ENCODE measurements at places on chromosomes 6 and 20.

DNA sequence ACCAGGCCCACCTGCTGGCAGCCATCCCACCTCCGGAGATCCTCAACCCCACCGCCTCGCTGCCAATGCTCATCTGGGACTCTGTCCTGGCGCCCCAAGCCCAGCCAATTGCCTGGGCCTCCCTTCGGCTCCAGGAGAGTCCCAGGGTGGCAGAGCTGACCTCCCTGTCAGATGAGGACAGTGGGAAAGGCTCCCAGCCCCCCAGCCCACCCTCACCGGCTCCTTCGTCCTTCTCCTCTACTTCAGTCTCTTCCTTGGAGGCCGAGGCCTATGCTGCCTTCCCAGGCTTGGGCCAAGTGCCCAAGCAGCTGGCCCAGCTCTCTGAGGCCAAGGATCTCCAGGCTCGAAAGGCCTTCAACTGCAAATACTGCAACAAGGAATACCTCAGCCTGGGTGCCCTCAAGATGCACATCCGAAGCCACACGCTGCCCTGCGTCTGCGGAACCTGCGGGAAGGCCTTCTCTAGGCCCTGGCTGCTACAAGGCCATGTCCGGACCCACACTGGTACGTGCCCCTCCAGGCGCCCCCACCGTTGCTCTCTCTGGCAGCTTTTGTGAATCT lies 1.1 kb downstream of the SNAI1 start:
- DNase-seq, result no peak

GRCh38 chr6:110589865-110590513 lies 113.6 kb upstream of the SLC22A16 start:
- DNase-seq, result no peak

DNA sequence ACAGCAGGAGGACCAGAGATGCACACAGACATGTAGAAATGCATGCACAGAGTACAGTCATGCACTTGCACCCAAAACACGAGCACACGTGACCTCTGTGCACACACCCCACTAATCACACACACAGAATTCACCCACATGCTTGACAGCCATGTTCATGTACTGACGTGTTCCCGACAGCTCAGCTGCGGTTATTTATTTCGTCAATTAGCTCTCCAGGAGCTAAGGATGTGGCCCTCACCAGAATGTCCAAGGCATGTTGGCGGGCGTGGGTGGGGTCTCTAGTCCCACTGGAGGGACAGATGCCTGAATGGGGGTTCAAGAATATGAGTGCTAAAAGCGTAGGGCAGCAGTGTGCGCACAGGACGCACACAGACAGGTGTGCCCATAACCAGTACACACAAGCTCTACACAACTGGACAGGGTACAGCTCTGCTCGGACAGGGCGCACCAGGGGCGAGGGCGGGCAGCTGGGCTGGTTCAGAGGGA lies 571 bp upstream of the PRPF6 start:
- no peak for DNase-seq

DNA sequence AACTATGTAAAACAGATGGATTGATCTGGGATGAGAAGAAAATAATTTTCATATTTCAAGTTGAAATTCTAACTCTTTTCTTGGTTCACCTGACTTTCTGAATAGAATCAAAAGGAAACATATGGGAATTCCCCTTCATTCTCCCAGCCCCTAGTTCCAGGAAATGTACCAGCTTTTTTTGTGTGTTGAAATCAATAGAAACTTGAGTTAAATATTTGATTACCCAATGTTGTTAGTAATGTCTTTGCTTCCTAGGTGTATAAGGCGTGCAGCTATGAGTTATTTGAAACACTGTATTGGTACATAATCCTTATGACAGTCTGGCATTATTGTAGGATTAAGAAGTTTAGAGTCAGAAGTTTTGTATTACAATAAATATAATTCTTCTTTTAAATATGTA lies 21.5 kb downstream of the VNN2 start:
- no peak for DNase-seq

DNA sequence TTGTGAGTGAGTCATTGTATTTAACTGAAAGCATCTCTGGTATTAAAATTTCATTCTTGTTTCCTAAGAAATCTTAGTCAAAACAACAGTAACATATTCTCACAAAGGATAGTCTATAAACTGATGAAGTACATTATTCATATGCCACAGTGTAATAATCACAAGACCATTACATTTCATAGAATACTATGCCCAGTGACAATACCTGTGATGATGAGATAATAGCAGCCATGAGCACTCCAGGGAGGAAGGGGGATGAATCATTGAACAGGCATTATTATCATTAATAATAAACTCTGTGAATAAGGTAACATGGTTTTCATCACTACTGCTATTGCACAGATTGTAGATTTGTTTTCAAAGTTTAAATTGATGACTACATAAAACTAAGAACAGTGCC lies 667.9 kb downstream of the EPM2A start:
- DNase-seq, result no peak

- DNase-seq, result peak; percentile 49
Measured at GRCh38 chr20:22921595-22922421, 113.3 kb upstream of the SSTR4 start.

DNA sequence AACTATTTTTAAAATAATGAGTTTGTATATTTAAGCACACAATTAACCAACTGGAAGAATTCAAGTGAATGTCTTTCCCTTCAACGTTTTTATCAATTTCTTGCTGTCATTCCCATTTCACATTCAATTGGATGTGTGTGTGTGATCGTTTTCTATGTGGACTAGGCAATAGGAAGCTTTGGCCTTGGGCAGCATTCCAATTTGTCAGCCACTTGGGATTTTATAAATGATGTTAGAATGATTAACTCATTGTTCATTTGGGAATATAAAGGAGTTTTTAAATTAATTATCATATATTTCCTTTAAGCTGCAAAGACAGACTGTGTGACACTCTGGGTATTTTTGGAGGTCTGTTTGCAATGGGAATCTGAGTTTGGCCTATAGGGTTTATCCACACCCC lies 162.4 kb downstream of the COL9A1 start:
- no peak for DNase-seq

DNA sequence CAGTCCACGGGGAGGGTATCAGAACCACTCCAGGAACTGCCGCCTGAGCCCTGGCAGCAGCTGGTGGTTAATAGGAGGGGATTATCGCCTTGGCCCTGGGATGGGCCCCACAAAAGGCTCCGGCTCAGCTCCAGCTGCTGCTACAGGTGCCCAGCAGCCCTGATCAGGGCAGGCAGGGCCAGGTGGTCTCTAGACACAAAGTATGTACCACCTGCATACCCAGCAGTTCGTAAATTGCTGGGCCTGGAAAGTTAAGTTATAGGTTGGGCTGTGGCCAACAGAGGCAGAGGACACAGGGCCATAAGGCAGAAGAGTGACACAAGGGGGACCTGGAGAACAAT lies 35.1 kb downstream of the RRBP1 start:
- no peak for DNase-seq

DNA sequence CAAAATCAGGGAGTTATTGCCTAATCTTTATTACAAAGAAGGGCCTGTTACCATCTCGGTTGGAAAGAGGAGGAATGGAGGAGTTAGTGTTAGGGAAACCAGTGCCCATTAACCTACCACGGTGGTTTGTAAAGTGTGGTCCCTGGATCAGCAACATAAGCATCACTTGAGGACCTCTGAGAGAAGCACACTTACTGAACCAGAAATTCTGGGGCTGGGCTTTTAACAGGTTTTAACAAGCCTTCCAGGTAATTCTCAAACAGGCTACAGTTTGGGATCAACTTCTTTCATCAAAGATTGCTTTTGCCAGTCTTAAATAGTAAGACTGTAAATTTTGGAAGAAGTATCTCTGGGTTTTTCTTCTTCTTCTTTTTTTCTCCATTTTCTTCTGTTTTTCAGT lies 329.5 kb upstream of the JAG1 start:
- no peak for DNase-seq

DNA sequence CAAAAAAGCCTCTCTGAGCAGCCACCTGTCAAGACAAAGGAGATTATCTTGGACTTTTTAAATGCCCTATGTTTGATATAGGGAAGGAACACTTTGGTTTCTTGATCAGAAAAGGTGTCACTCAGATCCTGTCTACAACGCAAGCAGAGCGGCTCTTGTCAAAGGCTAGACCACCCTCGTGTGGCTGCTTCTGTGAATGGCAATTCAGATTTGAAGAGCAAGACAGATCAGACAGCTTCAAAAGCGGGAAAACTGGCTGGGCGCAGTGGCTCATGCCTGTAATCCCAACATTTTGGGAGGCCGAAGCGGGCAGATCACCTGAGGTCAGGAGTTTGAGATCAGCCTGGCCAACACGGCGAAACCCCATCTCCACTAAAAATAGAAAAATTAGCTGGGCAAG lies 10.1 kb upstream of the NXT1 start:
- no peak for DNase-seq

GRCh38 chr20:49674383-49675352 lies 39.0 kb downstream of the B4GALT5 start:
- DNase-seq, result no peak

- no peak for DNase-seq
Measured at GRCh38 chr20:37375227-37375626, 29.3 kb downstream of the SRC start.

DNA sequence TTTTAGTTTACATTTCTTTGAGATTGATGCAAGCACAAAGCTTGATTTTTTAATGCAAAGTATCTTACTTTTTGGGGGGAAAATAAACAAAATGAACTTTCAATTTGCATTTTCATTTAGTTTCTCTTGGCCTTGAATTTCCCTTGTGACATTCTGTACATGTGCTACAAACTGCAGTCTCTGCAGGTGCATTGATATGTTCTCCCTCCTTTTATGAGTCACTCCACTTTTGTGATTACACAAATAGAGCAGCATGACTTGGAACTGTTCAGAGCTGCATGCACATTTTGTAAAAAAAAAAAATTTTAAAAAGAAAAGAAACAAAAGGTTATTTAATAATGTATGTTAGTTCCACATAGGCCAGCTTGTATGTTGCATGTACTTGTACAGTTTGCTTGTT lies 220.0 kb upstream of the KCNQ5 start:
- no peak for DNase-seq

DNA sequence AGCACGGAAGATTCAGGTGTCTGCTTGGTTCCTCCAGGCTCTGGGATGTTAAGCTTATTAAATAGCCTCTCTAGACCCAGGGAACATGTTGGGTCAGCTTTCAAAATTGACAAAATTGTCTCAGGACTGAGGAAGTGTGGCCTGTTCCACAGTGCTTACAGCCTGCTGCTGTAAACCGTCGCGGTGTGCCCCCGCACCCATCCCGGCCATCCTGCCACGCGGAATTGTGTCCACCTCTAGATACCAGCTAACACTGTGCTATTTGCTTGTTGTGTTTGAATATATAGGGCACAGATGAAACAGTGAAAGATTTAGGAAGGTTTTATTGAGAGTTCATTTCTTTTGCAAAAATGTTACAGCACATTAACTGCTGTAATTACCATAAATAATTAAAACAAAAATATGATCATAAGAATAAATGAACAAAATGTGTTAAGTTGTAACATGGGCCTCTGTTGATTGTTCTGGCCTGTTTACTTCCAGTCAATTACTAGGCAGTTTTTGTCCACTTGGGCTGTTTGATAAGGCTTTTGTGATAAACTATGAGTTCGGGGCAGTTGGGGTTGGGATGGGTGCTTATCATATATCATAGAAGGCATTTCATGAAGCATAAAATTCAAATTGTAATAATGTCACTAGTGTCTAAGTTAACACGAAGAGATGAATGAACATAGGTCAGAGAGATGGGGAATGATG lies 77.4 kb downstream of the ARID1B start:
- no peak for DNase-seq

GRCh38 chr6:18072841-18073240 lies 49.6 kb downstream of the NHLRC1 start:
- no peak for DNase-seq

DNA sequence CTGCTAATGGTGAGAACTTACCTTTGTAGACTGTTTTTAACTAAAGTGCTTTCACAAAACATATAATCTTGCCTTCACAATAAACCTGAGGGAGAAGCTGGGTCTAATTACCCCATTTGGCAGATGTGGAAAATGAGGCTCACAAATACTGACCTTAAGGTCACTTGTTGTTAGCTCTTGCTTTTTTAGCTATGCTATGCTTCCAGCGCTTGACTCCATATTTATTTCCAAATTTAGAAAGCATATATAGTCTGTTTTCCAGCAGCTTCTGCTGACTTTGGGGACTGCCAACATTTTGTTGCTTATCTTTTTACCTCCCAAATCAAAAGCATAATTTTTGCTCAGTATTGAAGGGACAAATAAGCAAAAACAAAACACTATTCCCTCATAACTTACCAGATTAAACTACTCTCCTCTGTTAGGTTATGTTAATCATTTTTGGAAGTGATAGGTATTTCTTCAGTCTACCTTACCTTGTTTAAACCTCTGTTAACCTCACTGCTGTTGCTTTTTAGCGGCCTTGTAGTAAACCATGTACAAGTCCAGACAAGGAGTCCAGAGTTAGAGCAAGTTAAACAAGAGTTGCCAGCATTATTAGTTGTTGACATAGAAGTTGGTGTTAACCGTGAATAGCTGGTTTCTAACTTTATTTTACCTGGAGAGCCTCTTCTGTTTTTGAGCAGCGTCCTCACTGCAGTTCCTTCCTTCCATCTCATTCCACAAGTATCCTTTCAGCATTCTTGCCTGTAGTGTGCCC lies 4.9 kb upstream of the BTBD3 start:
- DNase-seq, result no peak

DNA sequence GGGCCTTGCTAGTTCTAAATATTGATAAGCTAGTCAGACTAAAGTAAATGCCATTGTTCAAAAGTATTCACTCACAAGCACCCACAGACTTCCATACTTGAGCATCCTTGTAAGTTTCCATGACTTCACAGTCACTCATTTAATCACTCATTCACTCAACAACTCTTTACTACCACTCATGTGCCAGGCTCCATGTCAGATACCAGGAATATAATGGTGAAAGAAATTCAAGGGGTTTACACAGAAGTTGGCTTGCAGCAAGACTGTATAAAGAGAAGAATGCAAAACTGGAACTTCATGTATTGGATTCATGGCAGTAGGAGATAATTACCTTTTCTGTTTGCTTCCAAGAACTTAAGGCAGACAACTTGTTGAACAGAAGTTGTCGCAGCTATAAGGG lies 36.6 kb downstream of the ADGRF1 start:
- DNase-seq, result no peak

DNA sequence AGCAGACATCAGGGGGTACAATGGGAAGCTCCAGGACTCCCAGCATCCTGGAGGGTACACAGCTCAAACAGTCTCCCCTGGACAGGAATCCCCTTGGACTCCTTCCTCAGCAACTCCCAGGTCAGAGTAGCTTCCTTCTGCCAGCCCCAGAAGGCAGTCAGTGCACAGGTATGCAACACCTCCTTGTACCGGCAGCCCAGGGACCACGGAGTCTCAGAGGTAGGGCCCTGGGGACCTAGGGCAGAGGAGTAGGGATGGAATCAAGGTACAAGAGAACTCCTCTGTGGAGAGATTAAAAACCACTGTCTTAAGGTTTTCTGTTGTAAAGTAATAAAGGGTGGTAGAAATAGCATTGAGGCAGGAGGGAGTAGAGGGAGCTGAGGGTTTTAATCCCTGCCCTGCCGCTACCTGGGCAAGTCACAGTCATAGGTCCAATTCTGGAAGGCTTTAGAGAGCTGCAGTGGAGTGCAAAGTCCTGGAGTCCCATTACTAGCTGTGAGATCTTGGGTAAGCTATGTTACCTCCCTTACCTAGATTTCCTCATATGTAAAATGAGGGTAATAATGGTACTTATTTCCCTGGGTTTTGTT lies 7.5 kb downstream of the TP53TG5 start:
- DNase-seq, result no peak

Measured in stromal cell of bone marrow (primary cell).